Mucosa of gallbladder (tissue), 1 donor: ENCODE measurements at places on chromosomes 7 and 10.

GRCh38 chr7:119514326-119514725 lies 758.6 kb upstream of the KCND2 start:
- no peak for DNase-seq

- DNase-seq: no peak
Measured at GRCh38 chr10:114379631-114380041, 24.7 kb downstream of the AFAP1L2 start.

- DNase-seq: no peak
Measured at GRCh38 chr7:101402081-101402779, 39.6 kb downstream of the COL26A1 start.

GRCh38 chr7:46011059-46011458 lies 90.0 kb upstream of the IGFBP3 start:
- DNase-seq: no peak

- no peak for DNase-seq
Measured at GRCh38 chr7:130878785-130879184, 144.8 kb upstream of the KLF14 start.

- no peak for DNase-seq
Measured at GRCh38 chr10:120789303-120790203, 61.6 kb upstream of the WDR11 start.

GRCh38 chr10:17349717-17350116 lies 104.7 kb downstream of the ST8SIA6 start:
- no peak for DNase-seq
